ENCODE measurements at places on chromosomes 12 and 14.

- H3K27me3 ChIP-seq = peaks cover 38% of the 10 kb centered on the region
- peak overlapping the region; percentile 74 for H3K4me3 ChIP-seq
- H3K27ac ChIP-seq = no peak overlapping the region
- DNase-seq = peak; percentile 88
- H3K36me3 ChIP-seq = no peaks in the 10 kb centered on the region
Measured at GRCh38 chr12:6278439-6279255, 31.8 kb upstream of the PLEKHG6 start.

DNA sequence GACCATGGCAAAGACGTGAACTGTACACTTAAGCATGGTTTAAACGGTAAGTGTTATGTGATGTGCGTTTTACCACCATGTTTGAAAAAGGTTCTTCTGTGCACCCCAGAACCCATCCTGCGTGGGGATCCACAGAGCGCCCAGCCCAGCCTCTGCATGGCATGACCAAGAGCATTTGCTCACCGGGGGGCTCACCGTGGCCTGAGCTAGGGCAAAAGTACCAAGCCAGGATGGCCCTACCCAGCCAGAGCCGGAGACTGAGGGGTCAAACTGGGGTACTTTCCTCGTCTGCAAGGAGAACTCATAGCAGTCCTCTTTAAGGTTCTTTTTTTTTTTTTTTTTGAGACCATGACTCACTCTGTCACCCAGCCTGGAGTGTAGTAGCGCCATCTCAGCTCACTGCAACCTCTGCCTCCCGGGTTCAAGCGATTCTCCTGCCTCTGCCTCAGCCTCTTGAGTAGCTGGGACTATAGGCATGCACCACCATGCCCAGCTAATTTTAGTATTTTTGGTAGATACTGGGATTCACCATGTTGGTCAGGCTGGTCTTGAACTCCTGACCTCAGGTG lies 16.4 kb upstream of the ANKRD9 start:
- no peak for DNase-seq
- H3K36me3 ChIP-seq = no peaks in the 10 kb centered on the region
- H3K4me3 ChIP-seq = peak overlapping the region; percentile 68
- H3K27ac ChIP-seq = no peak overlapping the region
- H3K4me1 ChIP-seq = peaks cover 32% of the 10 kb centered on the region
- no peaks in the 10 kb centered on the region for H3K27me3 ChIP-seq

DNA sequence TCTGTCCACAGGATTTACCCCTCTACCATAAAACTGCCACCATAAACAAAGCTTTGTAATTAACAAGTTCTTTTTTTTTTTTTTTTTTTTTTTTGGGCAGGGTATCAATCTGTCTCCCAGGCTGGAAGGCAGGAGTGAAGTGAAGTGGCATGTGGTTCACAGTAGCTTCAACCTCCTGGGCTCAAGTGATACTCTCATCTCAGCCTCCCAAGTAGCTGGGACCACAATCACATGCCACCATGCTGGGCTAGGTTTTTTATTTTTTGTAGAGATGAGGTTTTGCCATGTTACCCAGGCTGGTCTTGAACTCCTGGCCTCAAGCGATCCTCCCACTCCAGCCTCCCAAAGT lies 61.1 kb upstream of the NUDT4 start:
- H3K36me3 ChIP-seq = no peaks in the 10 kb centered on the region
- peaks cover 2% of the 10 kb centered on the region for H3K4me1 ChIP-seq
- no peaks in the 10 kb centered on the region for H3K27me3 ChIP-seq
- H3K4me3 ChIP-seq = no peak overlapping the region
- no peak overlapping the region for H3K27ac ChIP-seq

- no peaks in the 10 kb centered on the region for H3K4me1 ChIP-seq
- H3K36me3 ChIP-seq = no peaks in the 10 kb centered on the region
- H3K27me3 ChIP-seq = peaks cover 13% of the 10 kb centered on the region
Measured at GRCh38 chr12:52496590-52497071, 3.6 kb upstream of the KRT6A start.

- DNase-seq = peak; percentile 50
- no peaks in the 10 kb centered on the region for H3K36me3 ChIP-seq
- H3K27ac ChIP-seq = peak overlapping the region; percentile 86
Measured at GRCh38 chr12:639566-639965, 23.7 kb downstream of the NINJ2 start.

GRCh38 chr12:47867495-47867941 lies 37.3 kb downstream of the VDR start:
- DNase-seq = peak; percentile 86
- H3K27me3 ChIP-seq = no peaks in the 10 kb centered on the region
- H3K4me1 ChIP-seq = peaks cover 84% of the 10 kb centered on the region

DNA sequence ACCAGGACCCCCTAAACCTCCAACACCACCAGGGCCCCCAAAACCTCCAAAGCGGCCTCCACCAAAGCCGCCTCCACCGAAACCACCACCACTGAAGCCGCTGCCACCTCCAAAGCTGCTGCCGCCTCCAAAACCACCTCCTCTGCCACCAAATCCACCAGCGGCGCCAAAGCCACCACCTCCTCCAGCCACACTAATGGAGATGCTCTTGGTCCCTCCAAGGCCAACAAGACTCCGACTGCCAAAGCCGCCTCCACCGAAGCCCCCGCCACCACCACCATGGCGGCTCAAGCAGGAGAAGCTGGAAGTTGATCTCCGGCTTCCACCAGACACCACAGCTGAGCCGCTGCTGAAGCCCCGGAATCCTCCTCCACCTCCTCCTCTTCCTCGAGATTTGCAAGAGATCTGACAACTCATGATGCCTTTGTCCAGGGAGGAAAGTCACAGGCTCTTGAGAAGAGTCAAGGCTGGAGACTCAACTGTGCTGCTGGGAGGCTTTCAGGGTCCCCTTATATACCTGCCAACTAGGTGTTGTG lies at the start of gene KRT2:
Gene KRT2 (minus strand): TSS at position 486 of the 536 bp plus-strand sequence. CDS start 69 bp downstream, at position 417.
- no peak within 1 kb of the TSS for H3K27ac ChIP-seq
- peaks cover 12% of the 10 kb centered on the region for H3K4me1 ChIP-seq
- peaks cover 5% of the 10 kb centered on the region for H3K27me3 ChIP-seq
- H3K36me3 ChIP-seq = no peaks in the 10 kb centered on the region
- no peak within 1 kb of the TSS for H3K4me3 ChIP-seq

GRCh38 chr12:97131220-97131981 lies 224.3 kb downstream of the NEDD1 start:
- H3K27me3 ChIP-seq = peaks cover 6% of the 10 kb centered on the region
- no peaks in the 10 kb centered on the region for H3K4me1 ChIP-seq
- no peaks in the 10 kb centered on the region for H3K36me3 ChIP-seq
- no peak for DNase-seq
- H3K27ac ChIP-seq = no peak overlapping the region

GRCh38 chr12:127373559-127373958 lies 893.4 kb upstream of the TMEM132C start:
- H3K4me3 ChIP-seq = no peak overlapping the region
- H3K27me3 ChIP-seq = peaks cover 10% of the 10 kb centered on the region
- no peaks in the 10 kb centered on the region for H3K36me3 ChIP-seq
- no peak overlapping the region for H3K27ac ChIP-seq

- H3K27me3 ChIP-seq = no peaks in the 10 kb centered on the region
- H3K4me1 ChIP-seq = peaks cover 53% of the 10 kb centered on the region
- no peak for DNase-seq
- peak overlapping the region; percentile 18 for H3K27ac ChIP-seq
- peaks cover 22% of the 10 kb centered on the region for H3K36me3 ChIP-seq
- no peak overlapping the region for H3K4me3 ChIP-seq
Measured at GRCh38 chr14:73739899-73740617, 25.9 kb upstream of the PNMA1 start.

- no peak overlapping the region for H3K4me3 ChIP-seq
- no peak for DNase-seq
- H3K27me3 ChIP-seq = no peaks in the 10 kb centered on the region
- peak overlapping the region; percentile 1 for H3K27ac ChIP-seq
Measured at GRCh38 chr14:21241218-21241819, 27.9 kb downstream of the HNRNPC start.

- peaks cover 2% of the 10 kb centered on the region for H3K4me1 ChIP-seq
- H3K27ac ChIP-seq = no peak overlapping the region
- H3K4me3 ChIP-seq = no peak overlapping the region
- H3K27me3 ChIP-seq = peaks cover 14% of the 10 kb centered on the region
- no peaks in the 10 kb centered on the region for H3K36me3 ChIP-seq
Measured at GRCh38 chr12:466039-466438, 6.3 kb downstream of the B4GALNT3 start.

DNA sequence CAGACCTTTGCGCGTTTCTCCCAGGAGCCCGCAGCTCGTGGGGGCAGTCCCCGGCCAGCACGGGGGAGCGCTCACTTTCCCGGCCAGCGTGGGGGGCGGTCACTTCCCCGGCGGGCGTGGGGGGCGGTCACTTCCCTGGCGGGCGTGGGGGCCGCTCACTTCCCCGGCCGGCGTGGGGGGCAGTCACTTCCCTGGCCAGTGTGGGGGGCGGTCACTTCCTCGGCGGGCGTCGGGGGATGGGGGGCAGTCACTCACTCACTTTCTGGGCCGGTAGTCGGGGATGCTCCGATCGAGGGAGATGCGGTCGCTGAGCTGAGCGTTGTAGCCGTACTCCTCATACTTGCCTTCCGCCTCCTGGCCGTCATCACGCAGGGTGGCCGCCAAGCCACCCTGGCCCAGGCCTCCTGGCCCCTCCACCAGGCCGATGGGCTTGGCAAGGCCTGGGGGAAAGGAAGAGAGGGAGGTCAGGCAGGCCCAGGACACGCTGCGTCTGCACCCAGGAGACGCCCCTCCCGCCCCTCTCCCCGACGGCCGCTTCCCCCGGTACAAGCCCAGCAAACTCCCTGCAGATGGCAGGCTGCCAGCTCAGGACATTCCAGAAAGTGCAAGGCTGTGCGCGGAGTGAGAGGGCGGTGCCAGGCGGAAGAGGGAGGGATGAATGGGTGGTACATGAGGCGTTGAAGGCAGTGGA lies 43.3 kb downstream of the GALNT9 start:
- peak; percentile 15 for DNase-seq
- H3K36me3 ChIP-seq = no peaks in the 10 kb centered on the region
- H3K4me3 ChIP-seq = no peak overlapping the region
- H3K27me3 ChIP-seq = peaks cover 25% of the 10 kb centered on the region

GRCh38 chr12:113766879-113767878 lies 198.9 kb downstream of the RBM19 start:
- no peak overlapping the region for H3K27ac ChIP-seq
- no peak overlapping the region for H3K4me3 ChIP-seq
- DNase-seq = no peak
- H3K27me3 ChIP-seq = peaks cover 9% of the 10 kb centered on the region
- H3K36me3 ChIP-seq = no peaks in the 10 kb centered on the region

DNA sequence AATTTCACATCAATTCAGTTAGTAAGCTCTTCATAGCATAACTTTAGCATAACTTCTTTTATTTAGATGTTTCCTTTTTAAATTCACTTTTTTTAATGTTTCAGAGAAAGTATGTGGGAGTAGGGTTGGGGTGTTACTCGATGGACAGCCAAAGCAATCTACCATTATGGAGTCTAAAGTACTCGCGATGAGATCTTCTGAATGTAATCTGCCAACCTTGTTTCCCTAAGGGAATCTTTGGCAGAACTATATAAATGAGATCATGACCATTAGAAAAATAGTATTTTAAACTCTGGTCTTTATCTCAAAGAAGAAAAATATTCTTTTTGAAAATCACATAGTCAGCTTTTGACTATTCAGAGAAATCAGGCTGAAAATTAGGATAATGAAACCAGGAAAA lies 103.9 kb downstream of the BBS10 start:
- DNase-seq = no peak
- no peak overlapping the region for H3K4me3 ChIP-seq
- no peaks in the 10 kb centered on the region for H3K36me3 ChIP-seq
- H3K27me3 ChIP-seq = peaks cover 11% of the 10 kb centered on the region
- H3K27ac ChIP-seq = no peak overlapping the region
- H3K4me1 ChIP-seq = no peaks in the 10 kb centered on the region

DNA sequence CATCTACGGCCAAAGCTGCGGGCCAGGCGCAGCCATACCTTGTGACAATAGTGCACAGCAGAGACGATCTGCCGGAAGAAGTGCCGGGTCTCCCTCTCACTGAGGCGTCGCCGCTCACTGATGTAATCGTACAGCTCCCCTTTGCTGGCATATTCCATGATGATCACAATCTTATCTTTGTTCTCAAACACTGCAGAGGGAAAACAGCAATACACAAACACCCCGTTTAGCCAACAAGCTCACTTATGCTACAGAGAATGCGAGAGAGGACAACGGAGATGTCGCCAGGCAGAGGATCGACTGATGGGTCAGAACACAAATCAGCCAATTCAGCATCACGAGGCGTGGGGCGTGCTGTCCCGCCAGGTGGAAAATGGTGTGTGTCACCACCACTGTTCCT lies 52.1 kb downstream of the NUAK1 start:
- no peak for DNase-seq
- H3K27ac ChIP-seq = no peak overlapping the region
- H3K36me3 ChIP-seq = no peaks in the 10 kb centered on the region
- peaks cover 20% of the 10 kb centered on the region for H3K27me3 ChIP-seq

DNA sequence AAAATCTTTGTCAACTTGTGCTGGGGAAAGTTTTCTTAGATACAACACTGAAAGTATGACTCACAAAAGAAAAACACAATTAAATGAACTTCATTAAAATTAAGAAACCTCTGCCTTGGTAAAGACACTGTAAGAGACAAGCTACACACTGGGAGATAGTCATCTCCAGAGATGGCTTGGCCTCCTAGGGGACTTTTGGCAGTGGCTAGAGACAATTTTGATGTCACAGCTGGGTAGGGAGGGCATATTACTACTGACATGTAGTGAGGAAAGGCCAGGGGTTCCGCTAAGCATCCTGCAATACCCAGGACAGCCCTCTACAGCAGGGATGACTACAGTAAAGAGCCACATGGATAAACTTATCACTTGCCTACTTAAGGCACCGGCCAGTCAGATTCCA lies 8.7 kb upstream of the RNASE4 start:
- H3K4me1 ChIP-seq = peaks cover 20% of the 10 kb centered on the region
- no peak overlapping the region for H3K27ac ChIP-seq
- no peaks in the 10 kb centered on the region for H3K27me3 ChIP-seq
- no peak overlapping the region for H3K4me3 ChIP-seq
- peak; percentile 43 for DNase-seq

- H3K4me1 ChIP-seq = peaks cover 45% of the 10 kb centered on the region
- H3K27ac ChIP-seq = peak overlapping the region; percentile 77
- DNase-seq = no peak
- H3K36me3 ChIP-seq = peaks cover 28% of the 10 kb centered on the region
- H3K27me3 ChIP-seq = no peaks in the 10 kb centered on the region
- H3K4me3 ChIP-seq = no peak overlapping the region
Measured at GRCh38 chr12:123720141-123720814, 8.1 kb downstream of the ATP6V0A2 start.

DNA sequence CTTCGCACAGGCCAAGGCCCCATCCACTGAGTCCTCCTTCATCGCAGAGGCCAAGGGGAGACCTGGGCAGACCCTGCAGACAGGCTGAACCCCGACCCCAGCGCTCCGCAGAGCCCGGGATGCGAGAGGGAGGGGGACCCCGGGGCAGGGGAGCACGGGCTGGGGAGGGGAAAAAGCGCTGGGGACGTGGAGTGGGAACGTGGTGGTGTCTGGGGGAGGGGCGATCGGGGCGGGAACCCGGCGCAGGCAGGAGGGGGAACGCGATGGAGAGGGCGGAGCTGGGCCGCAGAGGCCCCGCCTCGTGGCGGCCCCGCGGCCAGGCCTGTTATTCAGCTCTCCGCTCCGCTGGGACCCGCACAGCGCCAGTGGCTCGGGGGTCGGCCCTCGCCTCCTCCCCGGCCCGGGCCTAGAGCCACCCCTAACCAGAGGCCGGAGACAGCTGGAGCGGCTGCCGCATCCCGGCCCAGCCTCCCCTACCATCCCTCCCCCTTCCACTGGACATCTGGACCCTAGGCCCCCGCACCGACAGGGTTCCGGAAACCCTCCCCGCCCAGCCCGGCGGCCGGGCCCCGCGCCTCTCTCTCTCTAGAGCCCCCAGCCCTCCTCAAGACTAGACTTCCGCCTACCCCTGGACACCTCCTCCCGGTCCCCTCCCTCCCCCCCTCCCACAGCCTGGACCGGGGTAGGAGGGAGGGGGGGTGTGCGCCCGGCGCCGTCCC lies at the start of gene ARHGEF25:
Gene ARHGEF25 (plus strand): TSS at position 328 of the 719 bp plus-strand sequence. CDS start 460 bp downstream, outside the sequence.
- H3K4me1 ChIP-seq = peaks cover 9% of the 10 kb centered on the region
- H3K27me3 ChIP-seq = peaks cover 23% of the 10 kb centered on the region
- H3K36me3 ChIP-seq = peaks cover 2% of the 10 kb centered on the region
- peak within 1 kb of the TSS; percentile 58 for H3K4me3 ChIP-seq
- H3K27ac ChIP-seq = no peak within 1 kb of the TSS
- DNase-seq = peak; percentile 67

Measured in activated CD4-positive, alpha-beta memory T cell treated with anti-CD3 and anti-CD28 coated beads for 36 hours (primary cell).